ENCODE measurements at places on chromosomes 2 and 18.

DNA sequence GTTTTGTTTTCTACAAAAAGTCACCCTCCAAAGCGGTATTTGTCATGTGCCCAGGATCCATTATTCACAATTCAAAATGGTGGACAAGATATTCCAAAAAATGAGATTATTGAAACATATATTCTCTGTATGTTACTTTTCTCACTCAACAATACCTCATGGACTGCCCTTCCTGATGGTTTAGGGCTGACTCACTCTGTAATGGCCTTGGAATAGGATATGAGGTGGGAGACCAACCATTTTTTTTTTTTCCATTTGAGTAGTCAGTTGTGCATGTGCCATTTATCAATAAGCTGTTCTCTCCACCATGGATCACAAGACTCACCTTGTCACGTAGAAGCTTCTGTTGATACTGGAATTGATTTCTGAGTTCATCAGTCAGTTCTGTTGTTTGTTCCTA lies 64.5 kb downstream of the LYPD6 start:
- DNase-seq: no peak

DNA sequence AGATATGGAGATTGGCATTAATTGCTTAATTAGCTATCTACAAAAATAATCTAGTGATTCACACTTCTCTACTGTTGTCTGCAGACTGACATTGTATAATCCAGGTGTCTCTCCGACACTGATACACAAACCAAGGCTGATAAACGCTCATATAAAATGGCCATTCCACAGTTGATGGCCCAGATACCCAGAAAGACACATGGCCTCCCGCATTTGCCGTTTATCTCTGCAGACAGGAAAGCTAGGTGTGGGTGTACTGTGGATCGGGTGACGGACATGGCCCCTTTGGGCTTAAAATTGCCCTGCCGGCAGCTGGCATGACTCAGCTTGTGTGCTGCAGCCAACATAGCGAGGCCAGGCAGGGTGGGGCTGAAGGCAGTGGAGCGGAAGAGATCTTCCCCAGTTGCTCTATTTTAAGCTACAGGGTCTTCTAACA lies 18.5 kb downstream of the PMAIP1 start:
- DNase-seq: no peak

DNA sequence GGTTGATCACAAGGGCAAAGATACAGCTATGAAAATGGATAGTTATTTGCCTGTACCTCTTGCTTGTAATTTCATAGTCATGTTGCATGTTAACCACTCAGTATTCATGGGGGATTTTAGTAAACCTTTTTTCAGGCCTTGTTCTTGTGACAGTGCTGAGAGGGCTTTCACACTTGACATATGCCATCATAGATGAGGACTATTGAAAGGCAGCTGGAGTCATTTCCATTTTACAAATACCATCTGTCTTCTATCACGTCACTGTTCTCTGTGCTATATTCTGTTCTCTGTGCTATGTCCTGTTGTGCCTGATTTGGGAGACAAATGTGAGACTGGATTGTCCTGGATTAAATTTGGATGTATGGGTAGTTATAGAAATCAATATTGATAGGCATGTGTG lies 131.7 kb downstream of the LYPD6B start:
- no peak for DNase-seq

DNA sequence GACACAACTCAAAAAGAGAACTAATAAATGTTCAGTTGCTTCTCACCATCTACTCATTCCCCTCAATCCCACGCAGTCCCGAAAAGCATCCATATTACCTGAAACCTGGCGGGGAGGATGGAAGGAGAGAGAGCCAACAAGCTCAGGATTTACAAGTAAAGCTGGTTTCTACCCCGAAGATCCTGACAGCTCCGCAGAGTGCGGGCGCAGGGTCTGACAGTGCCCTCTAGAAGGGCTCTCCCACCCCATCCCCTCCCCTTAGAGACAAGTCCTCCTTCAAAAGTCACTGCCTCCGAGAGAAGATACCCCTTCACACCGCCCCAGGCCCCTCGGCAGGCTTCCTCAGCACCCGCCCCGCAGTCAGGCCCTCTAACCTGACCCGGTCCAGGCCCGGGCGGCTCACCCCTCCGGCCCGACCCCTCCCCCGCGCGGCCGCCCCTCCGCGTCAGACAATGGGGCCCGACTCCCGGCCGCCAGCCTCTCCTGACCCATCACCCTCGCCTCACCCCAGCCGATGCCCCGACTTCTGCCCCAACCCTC lies 550 bp downstream of the RAB1A start:
- DNase-seq: no peak

DNA sequence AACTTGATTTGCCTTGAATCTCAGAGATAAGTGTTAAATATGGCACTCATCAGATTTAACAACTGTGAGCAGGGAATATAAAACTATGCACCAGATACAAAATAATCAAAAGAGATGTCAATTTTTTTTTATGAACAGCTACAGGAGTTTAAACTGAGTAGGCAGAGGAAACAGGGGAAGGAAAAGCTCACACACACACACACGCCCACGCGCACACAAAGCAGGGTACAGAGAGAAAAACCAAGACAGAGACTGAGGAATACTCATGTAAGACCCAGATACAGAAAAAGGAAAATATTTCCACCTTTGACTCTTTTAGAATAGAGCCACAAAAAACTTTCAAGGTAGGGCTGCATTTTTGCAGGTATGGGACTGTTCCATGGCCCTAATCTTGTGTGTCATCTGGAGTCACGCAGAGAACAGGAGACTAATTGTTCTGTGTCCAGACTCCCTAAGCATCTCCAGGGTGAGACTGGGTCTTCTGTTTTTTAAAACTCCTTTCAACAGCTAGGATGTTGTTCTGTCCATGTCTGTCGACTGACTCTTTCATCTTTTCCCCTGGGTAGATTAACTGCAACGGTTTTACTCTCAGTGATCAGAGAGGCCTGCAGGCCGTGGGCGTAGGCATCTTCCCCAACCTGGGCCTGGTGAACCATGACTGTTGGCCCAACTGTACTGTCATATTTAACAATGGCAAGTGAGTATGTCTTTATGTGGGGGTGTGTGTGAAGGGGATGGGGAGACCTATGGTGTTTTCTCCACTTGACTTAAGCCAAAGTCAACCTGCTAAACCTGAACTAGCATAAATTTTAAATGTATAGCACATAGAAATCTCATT lies 23.0 kb downstream of the SMYD1 start:
- no peak for DNase-seq

- no peak for DNase-seq
Observed at GRCh38 chr18:54181856-54182602, 42.4 kb downstream of the MBD2 start.

GRCh38 chr2:120869036-120869729 lies 133.5 kb downstream of the GLI2 start:
- no peak for DNase-seq

DNA sequence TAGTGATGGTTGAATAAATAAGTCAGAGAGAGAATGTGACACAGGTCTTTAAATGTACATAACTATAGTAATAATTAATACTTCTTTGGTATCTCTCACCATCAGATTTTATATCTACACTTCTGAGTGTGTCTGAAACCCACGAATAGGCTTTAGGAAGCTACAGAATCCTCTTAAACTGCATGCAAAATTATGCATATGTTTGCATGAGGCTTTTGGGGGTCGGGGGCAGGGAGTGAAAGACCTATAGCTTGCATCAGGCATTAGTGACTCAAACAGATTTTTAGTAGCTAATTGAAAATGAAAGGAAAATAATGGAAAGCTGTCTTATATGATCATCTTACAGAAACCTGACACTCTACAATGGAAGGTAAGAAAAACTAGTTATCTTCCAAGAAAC lies 14.9 kb downstream of the LRPPRC start:
- DNase-seq: no peak

Data from skeletal muscle cell (primary cell).